Activated CD4-positive, alpha-beta T cell treated with anti-CD3 and anti-CD28 coated beads, Interleukin-2, amount 50 U/mL, for 48 hours (primary cell): ENCODE measurements at places on chromosomes 1 and 21.
A peak's percentile ranks its signal among the peaks of the same experiment; 100 is the strongest.

GRCh38 chr1:61087571-61087970 is 5.2 kb downstream of the NFIA start:
- no peak for DNase-seq

- DNase-seq: no peak
These were observed 222.0 kb downstream of the TOMM20 start for GRCh38 chr1:234906654-234907053.

DNA sequence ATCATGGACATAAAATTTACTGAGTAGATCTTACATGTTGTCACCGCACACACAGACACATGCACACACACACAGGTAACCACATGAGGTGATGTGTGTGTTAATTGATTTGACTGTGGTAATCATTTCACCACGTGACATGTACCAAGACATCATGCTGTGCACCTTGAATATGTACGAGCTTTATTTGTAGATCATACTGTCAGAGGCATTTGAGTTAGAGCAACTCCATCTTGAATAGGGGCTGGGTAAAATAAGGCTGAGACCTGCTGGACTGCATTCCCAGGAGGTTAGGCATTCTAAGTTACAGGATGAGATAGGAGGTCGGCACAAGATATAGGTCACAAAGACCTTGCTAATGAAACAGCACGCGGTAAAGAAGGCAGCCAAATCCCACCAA is 31.7 kb upstream of the TRIM17 start:
- no peak for DNase-seq

DNA sequence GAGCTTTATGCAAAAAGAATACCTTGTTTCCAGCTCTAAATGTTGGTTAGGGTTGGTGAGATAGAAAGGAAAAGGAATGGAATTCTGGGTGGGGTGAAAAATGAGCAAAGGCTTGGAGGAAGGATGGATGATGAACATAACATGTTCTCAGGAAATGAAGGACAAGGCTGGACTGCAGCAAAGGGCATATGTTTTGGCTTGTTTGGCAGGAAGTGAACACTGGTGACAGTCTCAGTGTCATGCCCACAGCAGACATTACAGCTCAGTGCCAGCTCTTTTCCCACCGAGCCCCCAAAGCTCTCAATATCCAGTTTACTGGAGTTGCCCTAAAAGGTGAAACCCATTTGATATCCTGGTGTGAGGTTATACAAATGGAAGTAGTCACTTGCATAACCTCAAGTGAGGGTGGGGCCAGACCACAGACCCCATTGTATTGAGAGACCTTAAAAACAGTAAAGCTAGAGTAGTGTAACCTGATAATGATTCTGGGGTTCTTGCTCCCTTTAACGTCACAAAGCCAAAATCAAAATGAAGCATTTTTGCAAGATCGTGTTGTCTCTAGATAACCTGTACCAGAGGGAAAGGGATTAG is 270.6 kb downstream of the NFIA start:
- no peak for DNase-seq

GRCh38 chr1:219385787-219386427 is 212.2 kb downstream of the LYPLAL1 start:
- DNase-seq: peak; percentile 24

DNA sequence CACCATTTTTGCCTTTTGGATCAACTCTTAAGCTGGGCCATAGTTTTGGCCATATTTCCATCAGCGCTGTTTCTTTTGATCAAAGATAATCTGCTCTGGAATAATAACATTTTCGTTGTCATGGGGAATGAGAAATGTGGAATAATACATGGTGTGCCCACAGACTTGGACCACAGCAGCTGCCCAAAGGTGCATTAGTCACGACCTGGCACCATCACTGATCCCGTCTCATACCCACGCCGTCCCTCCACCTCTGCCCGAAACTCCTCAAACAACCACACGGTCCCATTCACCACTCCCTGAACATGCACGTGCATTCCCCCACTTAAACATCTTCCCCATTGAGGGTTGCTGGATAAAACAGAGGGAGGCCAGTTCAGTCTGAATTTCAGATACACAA is 76.9 kb downstream of the SLC66A1 start:
- DNase-seq: no peak

- DNase-seq: peak; percentile 83
These were observed 18.5 kb downstream of the ALDH4A1 start for GRCh38 chr1:18883636-18884418.

DNA sequence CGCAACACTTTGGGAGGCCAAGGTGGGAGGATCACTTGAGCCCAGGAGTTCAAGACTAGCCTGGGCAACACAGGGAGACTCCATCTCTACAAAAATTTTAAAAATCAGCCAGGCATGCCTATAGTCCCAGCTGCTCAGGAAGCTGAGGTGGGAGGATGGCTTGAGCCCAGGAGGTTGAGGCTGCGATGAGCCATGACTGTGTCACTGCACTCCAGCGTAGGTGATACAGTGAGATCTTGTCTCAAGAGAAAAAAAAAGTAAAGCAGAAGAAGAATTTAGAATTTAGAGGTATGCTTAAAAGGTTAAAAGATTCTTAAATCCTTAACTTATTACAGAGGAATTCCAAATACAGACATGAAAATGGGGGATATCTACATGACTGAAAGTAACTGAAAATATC is 79.5 kb downstream of the SMYD3 start:
- no peak for DNase-seq

DNA sequence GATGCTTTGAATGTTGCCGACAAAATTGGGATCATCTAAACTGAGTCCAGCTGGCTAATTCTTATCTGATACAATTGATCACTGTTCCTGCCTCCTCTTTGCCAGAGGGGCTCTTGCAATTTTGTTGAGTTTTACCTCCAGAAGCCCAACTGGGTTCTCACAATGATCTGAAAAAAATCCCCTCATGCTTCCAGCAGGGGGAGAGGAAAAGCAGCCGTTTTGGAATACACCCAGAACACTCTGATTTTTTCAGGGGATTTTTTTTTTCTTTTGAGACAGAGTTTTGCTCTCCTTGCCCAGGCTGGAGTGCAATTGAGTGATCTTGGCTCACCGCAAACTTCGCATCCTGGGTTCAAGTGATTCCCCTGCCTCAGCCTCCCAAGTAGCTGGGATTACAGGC is 13.9 kb upstream of the RERE start:
- no peak for DNase-seq

DNA sequence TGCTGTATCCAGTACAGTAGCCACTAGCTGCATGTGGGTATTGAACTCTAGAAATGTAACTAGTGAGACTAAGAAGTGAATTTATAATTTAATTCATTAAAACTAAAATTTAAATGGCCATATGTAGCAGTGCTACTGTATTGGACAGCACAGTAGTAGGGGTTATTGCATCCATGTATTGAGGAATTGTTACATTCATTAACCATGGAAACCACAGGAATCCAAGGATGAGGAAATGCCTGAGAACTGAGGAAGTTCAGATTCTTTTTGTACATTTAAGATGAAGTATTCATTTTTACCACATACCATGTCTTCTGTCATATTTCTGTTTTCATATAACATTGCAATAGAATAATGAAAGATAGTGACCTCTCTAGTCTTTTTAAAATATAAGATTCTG is 2.6 kb downstream of the MTF2 start:
- DNase-seq: no peak

DNA sequence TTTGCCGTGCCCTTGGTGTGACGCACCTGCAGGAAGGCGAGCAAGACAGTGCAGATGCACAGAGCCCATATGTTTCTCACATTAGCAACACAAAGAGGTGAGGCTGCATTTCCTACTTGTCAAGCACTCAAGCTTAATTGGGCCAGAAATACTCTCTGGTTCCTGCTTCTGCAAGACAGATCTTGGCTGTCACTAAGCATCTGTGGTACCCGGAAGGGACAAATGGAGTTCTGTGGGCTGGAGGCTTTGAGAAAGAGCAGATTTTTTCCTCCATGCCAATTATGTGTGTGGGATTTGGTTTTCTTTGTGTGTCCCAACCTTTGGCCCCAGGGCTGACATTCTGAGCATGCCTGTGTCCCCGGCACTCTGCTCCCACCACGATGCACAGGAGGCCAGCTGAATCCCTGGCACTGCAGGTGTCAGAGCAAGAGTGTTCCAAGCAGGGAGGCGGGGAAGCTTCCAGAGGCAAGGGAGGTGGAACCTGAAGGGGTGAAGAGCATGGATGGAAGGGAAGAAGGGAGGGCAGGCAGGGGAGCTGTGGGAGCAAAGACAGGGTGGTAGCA is 52.0 kb upstream of the STUM start:
- no peak for DNase-seq

GRCh38 chr1:60924964-60925798 is 157.2 kb upstream of the NFIA start:
- DNase-seq: no peak

DNA sequence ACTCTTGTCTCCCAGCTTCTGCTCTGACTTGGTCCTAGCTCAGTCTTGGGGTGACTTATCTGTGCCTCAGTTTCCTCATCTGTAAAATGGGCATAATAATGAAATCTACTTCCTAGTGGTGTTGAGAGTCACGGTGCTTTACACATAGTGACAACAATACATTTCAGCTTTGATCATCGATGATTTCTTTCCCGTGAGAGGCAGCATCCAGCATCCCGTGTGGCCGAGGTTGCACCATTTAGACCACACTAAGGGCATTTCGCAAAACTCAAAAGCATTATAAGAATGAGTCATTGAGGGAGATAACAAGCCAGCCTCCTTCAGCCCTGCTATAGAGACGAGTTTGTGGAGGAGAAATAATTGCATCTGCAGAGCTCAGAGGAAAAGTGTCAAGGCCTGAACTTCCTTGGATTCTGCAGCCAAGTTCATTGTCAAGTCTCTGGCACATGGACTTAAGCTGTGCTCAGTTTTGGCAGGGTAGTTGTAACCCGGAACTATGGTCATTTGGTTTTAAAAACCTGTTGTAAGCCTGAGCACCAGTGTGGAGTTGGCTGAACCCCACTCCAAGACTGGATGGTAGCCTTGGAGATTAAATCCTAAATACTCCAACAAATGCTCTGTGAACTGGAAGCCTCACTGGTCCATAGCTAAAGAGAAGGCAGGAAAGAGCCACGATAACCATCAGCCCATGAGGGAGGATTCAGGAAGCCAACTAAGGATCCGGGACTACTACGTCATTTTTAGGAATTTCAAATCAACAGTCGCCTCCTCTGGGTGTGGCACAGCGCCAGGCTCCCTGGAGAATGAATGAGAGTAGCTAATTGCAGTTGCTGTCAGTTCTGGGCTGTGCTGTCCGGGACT is 64.2 kb downstream of the TCP10L start:
- DNase-seq: no peak

- no peak for DNase-seq
These were observed 163.3 kb downstream of the SLC35F3 start for GRCh38 chr1:234067581-234068337.

GRCh38 chr1:223737342-223737741 is 25.0 kb downstream of the CAPN2 start:
- DNase-seq: no peak

DNA sequence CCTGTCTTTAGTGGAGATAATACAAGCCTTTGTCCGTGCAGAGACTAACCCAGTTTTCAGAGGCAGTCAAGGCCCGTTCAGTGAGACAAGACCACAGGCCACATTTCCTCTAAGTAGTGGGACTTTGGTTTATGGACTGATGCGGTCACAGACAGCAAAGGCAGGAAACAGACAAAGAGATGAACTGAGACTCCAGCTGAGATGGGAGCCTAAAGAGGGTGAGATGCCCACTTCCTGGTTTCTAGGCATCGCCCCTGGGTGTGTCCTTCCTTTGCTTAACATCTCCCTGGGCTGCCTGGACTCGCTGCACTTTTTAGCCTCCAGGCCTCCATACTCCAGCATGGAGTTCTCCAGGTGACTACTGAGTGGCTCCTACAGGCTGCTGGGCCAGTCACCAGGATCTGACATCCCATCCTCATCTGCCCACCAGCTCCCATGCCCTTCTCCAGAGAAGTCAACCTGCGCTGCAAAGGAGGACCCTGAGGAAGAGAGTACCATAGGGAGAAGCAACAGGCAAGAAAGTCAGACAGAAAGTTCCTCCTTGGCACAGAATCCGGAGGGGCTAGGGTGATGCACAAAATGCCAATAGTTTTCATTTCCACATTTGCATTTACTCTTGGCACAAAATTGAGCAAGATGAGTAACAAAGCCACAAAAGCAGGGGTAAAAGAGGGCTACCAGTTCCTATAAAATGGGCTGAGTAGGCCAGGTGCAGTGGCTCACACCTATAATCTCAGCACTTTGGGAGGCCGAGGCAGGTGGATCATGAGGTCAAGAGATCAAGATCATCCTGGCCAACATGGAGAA is 15.1 kb downstream of the THEMIS2 start:
- DNase-seq: no peak

- no peak for DNase-seq
These were observed 33.2 kb downstream of the STUM start for GRCh38 chr1:226581650-226582330.

DNA sequence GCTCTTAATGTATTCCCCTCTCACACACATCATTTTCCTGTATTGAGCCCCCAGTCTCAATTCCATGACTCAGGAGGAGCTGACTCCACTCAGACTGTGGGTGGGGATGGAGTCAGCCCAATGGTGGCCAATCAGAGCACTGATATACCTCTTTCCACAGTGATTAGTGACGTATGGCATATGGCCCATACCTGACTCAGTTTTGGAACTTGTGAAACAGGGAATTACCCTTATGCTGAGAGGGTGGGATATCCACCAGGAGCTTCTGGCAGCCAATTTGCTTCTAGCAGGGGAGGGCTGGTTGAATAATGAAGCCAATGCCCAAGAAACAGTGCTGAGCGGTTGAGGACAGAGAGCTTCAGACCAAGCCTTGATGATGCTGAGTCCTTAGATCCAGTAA is 86.4 kb upstream of the SPATA6 start:
- DNase-seq: no peak

DNA sequence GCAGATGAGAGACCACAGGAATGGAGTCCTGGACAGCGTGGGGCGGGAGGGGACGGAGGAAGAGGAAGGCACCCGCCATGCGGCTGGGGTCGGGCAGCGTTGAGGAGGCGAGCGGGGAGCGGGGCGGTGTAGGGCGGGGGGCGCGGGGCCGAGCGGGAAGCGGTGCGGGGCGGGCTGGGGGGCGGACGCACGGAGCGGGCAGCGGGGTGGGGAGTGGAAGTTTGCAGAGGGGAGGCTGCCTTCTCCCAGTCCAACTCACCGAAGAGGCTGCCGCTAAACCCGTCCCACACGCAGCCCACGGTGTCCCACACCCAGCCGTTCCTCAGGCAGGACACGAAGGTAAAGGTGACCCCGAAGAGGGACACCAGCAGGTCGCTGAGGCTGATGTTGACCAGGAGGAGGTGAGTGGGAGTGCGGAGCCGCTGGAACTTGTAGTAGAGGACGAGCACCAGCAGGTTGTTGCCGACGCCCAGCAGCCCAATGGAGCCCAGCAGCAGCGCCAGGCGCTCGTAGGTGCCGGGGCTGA is 483 bp downstream of the CHML start:
- peak; percentile 50 for DNase-seq

- no peak for DNase-seq
These were observed 24.4 kb upstream of the TMEM54 start for GRCh38 chr1:32925403-32926162.

DNA sequence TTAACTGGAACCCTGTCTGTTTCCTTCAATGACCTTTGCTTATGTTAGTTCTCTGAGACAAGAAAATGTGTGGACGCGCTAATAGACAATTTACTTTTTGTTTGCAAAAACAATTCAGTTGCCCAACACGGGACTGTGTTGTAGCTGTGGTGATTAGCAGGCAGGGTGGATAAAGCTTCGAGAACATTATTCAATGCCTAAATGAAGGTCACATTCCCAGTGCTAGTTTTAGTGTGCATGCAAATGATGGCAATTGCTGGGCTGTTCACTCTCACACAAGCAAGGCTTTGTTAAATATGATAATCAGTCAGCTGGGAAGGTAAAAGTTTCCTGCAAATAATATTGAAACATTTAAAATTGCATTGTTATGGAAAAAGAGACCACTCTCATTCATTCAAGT is 188.4 kb downstream of the BACH1 start:
- no peak for DNase-seq

GRCh38 chr21:25507522-25507921 is 99.8 kb downstream of the MRPL39 start:
- DNase-seq: no peak
